ENCODE measurements at places on chromosomes 2 and 18. TPM values are rescaled to one million over a fixed set of nuclear protein-coding genes. Genes with fewer than 3 reads are reported as not detected.

DNA sequence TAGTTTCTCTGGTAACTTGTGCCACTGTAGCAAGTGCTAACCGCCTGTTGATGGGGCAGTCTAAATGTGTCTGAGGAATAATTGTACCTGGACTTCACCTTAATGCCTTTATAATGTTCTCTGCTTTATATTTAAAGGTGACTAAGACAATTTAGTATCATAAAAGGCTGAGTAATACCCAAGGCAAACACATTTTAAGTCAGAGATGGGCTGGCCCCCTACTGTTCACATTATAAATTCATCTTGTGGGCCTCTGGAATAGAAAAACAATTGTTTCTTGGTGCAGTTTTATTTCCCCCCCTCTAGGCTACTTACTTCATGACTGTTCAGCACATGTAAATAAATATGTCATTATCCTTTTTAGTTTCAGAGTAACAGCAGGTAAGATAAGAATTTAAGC lies 559.3 kb upstream of the PIK3C3 start:
- H3K36me3 ChIP-seq, result no peaks in the 10 kb centered on the region
- no peaks in the 10 kb centered on the region for H3K4me1 ChIP-seq
- H3K27me3 ChIP-seq, result no peaks in the 10 kb centered on the region
- DNase-seq, result no peak

GRCh38 chr2:12434630-12435098 lies 282.1 kb upstream of the TRIB2 start:
- H3K4me3 ChIP-seq, result no peak overlapping the region
- H3K27me3 ChIP-seq, result no peaks in the 10 kb centered on the region
- no peak for DNase-seq
- H3K36me3 ChIP-seq, result no peaks in the 10 kb centered on the region
- H3K4me1 ChIP-seq, result peaks cover 8% of the 10 kb centered on the region

DNA sequence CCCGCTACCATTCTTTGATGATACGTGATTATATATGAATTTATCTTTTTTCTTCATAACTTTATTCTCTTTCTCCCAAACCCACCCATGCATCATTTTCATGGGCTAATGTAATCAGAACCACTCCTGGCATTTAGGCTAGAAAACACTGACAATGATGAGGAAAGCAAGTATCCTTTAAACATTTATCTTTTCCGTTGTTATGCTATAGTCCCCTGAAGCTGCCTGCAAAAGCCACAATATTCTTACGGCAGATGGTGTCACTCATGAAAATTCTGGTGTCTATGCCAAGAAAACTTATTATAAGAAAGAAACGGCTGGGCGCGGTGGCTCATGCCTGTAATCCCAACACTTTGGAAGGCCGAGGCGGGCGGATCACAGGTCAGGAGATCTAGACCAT lies 221.8 kb upstream of the CTAGE1 start:
- no peaks in the 10 kb centered on the region for H3K36me3 ChIP-seq
- no peaks in the 10 kb centered on the region for H3K27me3 ChIP-seq
- H3K4me3 ChIP-seq, result no peak overlapping the region
- no peak for DNase-seq
- no peak overlapping the region for H3K27ac ChIP-seq

- no peak overlapping the region for H3K27ac ChIP-seq
- H3K27me3 ChIP-seq, result no peaks in the 10 kb centered on the region
- H3K4me3 ChIP-seq, result no peak overlapping the region
- no peaks in the 10 kb centered on the region for H3K4me1 ChIP-seq
Measured at GRCh38 chr2:163306647-163307046, 429.2 kb downstream of the FIGN start.

- no peaks in the 10 kb centered on the region for H3K4me1 ChIP-seq
- H3K4me3 ChIP-seq, result no peak overlapping the region
- no peaks in the 10 kb centered on the region for H3K36me3 ChIP-seq
- H3K27ac ChIP-seq, result no peak overlapping the region
- DNase-seq, result no peak
- H3K27me3 ChIP-seq, result no peaks in the 10 kb centered on the region
Measured at GRCh38 chr2:99618579-99619097, 128.8 kb upstream of the REV1 start.

DNA sequence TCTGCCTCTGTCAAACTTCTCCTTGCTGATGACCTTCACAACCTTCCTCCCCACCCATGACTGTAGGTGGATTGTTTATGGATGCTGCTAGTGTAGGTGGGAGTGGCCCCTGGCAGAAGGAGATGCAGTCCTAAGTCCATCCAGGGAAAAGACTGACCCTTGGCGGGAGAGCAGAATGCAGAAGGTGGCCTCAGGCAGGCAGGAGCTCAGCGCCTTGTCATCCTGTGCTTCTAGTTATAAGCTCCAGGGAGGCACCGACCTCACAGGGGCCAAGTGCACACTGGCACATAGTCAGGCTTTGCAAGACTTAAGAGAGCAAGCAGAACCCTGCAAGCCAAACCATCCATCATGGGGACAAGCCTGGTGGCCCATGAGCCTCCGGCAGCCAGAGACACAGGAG lies 74.4 kb downstream of the CAPN13 start:
- H3K27me3 ChIP-seq, result no peaks in the 10 kb centered on the region
- DNase-seq, result no peak
- no peak overlapping the region for H3K27ac ChIP-seq
- H3K36me3 ChIP-seq, result no peaks in the 10 kb centered on the region
- no peaks in the 10 kb centered on the region for H3K4me1 ChIP-seq
- no peak overlapping the region for H3K4me3 ChIP-seq

DNA sequence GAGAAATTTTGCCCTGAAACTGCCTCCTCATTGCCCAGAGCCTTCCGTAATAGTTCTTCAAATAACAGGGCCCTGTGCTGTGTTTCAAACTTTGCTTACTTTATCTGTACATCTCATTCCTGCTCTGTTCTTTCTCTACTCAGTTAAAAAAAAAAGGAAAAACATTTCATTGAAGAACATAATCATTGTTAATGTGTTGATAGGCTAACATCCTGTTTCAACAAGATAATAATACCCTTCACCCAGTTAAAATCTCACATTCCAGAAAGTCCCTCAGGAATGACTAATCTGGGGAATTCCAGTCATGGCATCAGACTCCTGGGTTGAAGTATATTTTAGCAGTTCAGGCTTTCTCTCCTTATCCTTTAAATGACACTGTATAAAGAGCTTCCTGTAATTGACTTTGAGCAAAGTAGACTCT lies 45.6 kb upstream of the ITGAV start:
- H3K27me3 ChIP-seq, result no peaks in the 10 kb centered on the region
- DNase-seq, result no peak
- no peaks in the 10 kb centered on the region for H3K4me1 ChIP-seq
- H3K4me3 ChIP-seq, result no peak overlapping the region
- H3K36me3 ChIP-seq, result no peaks in the 10 kb centered on the region

GRCh38 chr2:34388446-34388845 lies 789.3 kb upstream of the FAM98A start:
- no peak overlapping the region for H3K27ac ChIP-seq
- H3K4me1 ChIP-seq, result no peaks in the 10 kb centered on the region

DNA sequence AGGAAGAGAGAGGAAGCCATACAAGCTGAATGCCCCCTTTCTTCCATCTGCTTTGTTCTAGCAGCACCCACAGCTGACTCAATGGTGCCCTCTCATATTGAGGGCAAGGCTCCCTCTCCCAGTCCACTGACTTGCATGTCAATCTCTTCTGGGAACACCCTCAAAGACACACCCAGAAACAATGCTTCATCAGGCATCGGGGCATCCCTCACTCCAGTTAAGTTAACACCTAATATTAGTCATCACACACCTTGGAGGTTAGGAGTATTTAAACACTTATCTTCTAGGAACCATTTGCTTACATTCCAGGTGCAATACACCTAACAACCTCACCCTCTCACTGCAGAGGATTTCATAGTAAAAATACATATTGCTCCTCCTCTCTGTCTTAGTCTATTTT lies 993.5 kb upstream of the DDX18 start:
- no peaks in the 10 kb centered on the region for H3K27me3 ChIP-seq
- DNase-seq, result no peak
- no peak overlapping the region for H3K4me3 ChIP-seq
- no peak overlapping the region for H3K27ac ChIP-seq
- H3K4me1 ChIP-seq, result no peaks in the 10 kb centered on the region

GRCh38 chr2:144516981-144517865 lies 2.7 kb downstream of the ZEB2 start:
- H3K4me1 ChIP-seq, result peaks cover 28% of the 10 kb centered on the region
- H3K27ac ChIP-seq, result peak overlapping the region; percentile 99
- H3K36me3 ChIP-seq, result peaks cover 10% of the 10 kb centered on the region
- H3K27me3 ChIP-seq, result no peaks in the 10 kb centered on the region
- peak overlapping the region; percentile 85 for H3K4me3 ChIP-seq
- DNase-seq, result peak; percentile 67

DNA sequence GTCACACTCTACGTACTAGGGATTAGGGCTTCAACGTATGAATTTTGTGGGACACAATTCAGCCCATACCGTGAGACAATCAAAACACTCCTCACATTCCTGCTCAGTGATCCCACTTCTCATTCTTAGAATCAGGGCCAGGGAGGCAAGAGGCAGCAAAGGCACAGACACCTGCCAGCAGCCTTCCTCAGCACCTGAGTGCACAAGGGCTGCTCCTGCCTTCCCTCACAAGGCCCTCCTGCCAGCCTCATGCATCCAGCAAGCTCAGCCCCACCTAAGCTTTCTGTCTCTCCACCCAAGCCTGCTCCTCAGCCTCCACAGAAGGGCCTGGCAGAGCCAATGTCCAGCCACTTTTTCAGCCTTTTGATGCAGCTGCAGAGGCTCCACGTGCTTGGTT lies 141.6 kb downstream of the SP3 start:
- H3K4me1 ChIP-seq, result no peaks in the 10 kb centered on the region
- no peak overlapping the region for H3K4me3 ChIP-seq
- no peak for DNase-seq
- peaks cover 3% of the 10 kb centered on the region for H3K27me3 ChIP-seq
- H3K36me3 ChIP-seq, result no peaks in the 10 kb centered on the region

- H3K27me3 ChIP-seq, result no peaks in the 10 kb centered on the region
- DNase-seq, result no peak
- H3K4me1 ChIP-seq, result no peaks in the 10 kb centered on the region
- no peaks in the 10 kb centered on the region for H3K36me3 ChIP-seq
- no peak overlapping the region for H3K4me3 ChIP-seq
Measured at GRCh38 chr2:99469394-99469793, 20.4 kb downstream of the REV1 start.

GRCh38 chr18:52620926-52621439 lies 281.0 kb downstream of the DCC start:
- DNase-seq, result no peak
- H3K27ac ChIP-seq, result no peak overlapping the region
- no peaks in the 10 kb centered on the region for H3K36me3 ChIP-seq
- no peak overlapping the region for H3K4me3 ChIP-seq
- no peaks in the 10 kb centered on the region for H3K4me1 ChIP-seq

DNA sequence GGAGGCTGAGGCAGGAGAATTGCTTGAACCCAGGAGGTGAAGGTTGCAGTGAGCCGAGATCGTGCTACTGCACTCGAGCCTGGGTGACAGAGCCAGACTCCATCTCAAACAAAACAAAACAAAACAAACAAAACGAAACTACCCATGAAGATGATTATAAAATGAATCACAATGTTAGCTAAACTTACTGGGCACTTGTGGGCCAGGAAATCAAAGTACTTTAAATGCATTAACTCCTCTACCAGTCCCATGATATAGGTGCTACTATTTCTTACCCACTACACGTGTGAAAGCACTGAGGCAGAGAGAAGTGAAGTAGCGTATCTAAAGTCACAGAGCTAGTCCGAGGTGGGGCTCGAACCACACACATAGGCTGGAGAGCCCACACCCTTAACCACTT lies 53.6 kb downstream of the POLE4 start:
- no peak overlapping the region for H3K4me3 ChIP-seq
- H3K27me3 ChIP-seq, result no peaks in the 10 kb centered on the region
- no peaks in the 10 kb centered on the region for H3K4me1 ChIP-seq

DNA sequence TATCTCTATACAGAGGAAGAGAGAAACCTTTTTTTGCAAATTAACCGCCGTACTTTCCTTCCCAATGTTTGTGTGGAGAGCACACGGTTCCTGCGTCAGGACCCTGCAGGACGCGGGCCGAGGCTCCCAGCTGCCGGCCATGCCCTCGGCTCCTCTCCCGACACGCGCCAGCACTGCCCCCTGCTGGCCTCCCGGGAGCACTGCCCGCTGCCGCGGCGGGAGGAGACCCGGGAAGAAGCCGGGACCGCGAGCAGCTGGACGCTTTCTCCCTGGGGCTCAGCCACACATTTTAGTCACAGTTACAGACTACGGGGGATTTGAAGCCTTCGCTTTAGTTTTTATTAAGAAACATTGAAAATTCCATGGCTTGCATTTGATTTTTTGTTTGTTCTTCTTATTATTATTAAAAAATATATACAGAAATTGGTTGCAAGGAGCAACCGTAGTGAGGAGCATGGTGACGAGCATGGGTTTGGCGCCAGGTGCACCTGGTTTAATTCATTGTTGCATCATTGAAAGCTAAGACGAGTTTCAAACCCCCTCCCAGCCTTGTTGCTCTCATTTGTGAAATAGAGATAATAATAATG lies 401.2 kb downstream of the GALR1 start:
- H3K27me3 ChIP-seq, result peaks cover 5% of the 10 kb centered on the region
- no peak overlapping the region for H3K27ac ChIP-seq
- peaks cover 5% of the 10 kb centered on the region for H3K4me1 ChIP-seq
- DNase-seq, result peak; percentile 68
- H3K4me3 ChIP-seq, result no peak overlapping the region

DNA sequence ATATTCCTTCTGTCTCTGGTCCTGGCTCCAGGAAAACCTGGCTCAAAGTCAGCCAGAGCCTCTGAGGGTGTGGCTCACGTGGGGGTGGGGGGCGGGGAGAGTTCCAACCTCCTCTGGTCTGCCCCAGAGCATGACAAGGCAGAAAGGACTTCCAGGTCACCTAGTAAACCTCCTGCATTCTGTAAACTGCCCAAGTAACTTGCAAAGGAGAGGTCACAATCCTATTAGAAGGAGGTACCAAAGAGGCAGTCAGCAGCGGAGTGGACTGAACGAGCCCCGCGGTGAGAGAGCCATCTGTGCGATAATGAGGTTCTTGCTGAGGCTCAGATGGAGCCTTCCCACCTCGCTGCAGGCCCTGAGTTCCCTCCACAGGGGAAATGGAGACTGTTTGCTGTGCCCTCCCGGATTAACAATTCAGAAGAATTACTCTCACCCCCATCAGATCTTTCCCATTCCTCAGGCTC lies 58.9 kb upstream of the GATA6 start:
- H3K4me3 ChIP-seq, result no peak overlapping the region
- H3K36me3 ChIP-seq, result no peaks in the 10 kb centered on the region
- no peaks in the 10 kb centered on the region for H3K27me3 ChIP-seq
- DNase-seq, result no peak
- no peak overlapping the region for H3K27ac ChIP-seq
- no peaks in the 10 kb centered on the region for H3K4me1 ChIP-seq

C2orf66 gene
- not detected for total RNA-seq

IL1B gene
- 110 TPM for total RNA-seq

GPR39 gene
- not detected for total RNA-seq

Measured in natural killer cell (primary cell).